Right cardiac atrium (tissue), 5 donors: ENCODE measurements at places on chromosomes 6 and 20.

DNA sequence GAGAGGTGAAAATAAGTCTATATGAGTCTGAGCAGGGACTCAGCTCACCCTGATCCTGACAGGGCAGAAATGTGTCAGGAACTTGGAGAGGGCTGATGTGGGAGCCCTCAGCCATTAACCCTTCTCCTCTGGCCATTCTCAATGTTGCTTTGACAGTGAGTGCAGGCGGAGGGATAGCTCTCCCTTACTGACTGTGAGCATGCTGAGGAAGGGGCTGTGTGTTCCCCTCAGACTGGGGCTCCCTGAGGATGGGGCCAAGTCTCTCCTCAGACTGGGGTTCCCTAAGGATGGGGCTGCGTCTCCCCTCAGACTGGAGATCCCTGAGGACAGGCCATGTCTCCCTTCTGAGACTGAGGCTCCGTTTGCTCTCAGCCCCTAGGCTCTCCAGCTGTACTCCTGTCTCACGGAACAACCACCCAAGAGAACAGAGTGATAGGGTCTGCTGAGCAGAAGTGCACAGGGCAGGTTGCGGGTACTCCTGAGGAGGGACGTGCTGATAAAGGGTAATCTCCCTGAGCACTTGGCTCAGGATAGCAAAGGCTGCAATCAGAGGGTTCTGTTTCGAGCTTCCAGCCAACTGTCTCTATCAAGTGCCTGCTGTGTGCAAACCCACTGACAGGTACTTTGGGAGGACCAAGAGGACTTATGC is 141.0 kb downstream of the MRPL14 start:
- no peak for DNase-seq

GRCh38 chr6:109236115-109237076 is 141.1 kb downstream of the CEP57L1 start:
- peak; percentile 63 for DNase-seq

DNA sequence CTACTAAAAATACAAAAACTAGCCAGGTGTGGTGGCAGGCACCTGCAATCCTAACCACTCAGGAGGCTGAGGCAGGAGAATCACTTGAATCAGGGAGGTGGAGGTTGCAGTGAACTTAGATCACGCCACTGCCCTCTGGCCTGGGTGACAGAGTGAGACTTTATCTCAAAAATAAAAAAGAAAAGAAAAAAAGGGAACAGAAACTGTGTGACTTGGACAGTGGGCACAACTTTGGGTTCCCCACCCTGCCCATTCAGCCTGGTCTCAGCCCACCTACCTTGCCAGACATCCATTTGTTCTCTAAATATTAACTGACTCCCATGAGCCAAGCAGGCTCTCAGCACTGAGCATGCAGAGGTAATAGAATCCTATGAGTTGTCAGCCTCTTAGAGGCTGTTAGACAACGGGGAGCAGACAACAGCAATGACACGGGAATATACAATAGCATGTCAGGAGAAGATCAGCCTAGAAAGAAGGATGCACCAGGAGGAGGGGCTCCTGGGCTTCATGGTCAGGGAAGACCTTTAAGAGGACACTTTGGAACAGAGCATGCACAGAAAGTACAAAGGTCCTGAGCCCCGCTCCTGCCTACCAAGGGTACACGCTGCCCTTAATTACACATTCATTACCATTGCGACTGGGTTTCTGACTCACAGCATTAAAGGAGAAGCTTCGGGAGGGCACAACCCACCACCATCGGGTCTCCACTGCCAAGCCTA is 20.0 kb downstream of the FAM209B start:
- no peak for DNase-seq

DNA sequence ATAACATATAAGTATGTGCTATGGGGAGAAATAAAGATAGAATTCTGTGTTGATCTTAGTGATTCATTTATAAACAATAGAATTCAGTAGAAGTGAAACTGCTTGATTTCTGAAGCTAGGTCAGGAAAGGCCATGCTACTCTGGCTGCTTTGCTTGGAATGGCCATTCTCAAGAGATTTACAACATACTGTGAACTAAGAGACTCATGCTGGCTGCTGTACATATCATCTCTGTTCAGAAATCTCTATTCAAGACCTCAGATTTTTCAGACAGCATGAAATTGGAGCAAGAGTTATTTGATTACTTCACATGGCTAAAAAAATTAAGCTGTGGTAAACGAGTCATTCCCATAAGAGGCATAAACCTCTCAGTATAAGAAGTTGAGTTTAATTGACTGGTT is 662.6 kb downstream of the BCKDHB start:
- DNase-seq: no peak

- no peak for DNase-seq
Observed at GRCh38 chr20:16175322-16175961, 397.8 kb downstream of the KIF16B start.

- DNase-seq: no peak
Observed at GRCh38 chr6:85580878-85581267, 12.8 kb downstream of the SNX14 start.

- no peak for DNase-seq
Observed at GRCh38 chr6:144597511-144597910, 312.4 kb downstream of the UTRN start.

GRCh38 chr6:66184091-66184490 is 477.1 kb upstream of the EYS start:
- DNase-seq: no peak

GRCh38 chr6:106163446-106163965 is 77.4 kb downstream of the PRDM1 start:
- DNase-seq: peak; percentile 25

DNA sequence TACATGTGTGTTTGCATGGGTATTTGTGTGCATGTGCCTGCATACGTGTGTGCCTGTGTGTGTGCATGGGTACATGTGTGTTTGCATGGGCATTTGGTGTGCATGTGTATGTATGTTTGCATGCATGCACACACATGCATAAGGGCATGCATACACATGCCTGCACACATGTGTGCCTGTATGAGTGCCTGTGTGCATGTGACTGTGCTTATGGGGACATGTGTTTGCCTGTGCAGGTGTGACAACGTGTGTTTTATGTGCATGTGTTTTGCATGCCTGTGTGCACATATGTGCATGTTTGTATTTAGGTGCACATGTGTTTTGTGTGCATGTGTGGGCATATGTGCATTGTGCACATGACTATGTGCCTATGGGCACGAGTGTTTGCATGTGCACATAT is 165.7 kb downstream of the ERMARD start:
- no peak for DNase-seq

GRCh38 chr6:108951351-108951953 is 103.2 kb downstream of the ARMC2 start:
- DNase-seq: no peak

- DNase-seq: no peak
Observed at GRCh38 chr20:51036827-51037531, 14.1 kb upstream of the KCNG1 start.

DNA sequence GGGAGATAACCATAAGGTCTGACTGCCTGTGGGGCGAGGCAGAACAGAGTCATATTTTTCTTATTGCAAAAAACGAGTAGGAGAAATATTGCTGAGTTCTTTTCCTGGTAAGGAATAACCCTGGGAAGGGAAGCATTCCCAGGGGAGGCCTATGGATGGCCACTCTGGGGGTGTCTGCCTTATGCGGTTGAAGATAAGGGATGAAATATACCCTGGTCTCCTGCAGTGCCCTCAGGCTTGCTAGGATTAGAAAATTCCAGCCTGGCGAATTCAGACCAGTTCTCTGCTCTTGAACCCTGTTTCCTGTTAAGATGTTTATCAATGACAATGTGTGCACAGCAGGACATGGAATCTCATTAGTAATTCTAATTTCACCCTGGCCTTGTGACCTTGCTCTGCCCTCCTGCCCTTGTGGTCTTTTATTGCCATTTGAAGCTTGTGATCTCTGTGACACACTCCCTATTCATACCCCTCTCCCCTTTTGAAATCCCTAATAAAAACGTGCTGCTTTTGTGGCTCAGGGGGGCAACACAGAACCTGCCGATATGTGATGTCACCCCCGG is 491.1 kb upstream of the EYS start:
- no peak for DNase-seq

DNA sequence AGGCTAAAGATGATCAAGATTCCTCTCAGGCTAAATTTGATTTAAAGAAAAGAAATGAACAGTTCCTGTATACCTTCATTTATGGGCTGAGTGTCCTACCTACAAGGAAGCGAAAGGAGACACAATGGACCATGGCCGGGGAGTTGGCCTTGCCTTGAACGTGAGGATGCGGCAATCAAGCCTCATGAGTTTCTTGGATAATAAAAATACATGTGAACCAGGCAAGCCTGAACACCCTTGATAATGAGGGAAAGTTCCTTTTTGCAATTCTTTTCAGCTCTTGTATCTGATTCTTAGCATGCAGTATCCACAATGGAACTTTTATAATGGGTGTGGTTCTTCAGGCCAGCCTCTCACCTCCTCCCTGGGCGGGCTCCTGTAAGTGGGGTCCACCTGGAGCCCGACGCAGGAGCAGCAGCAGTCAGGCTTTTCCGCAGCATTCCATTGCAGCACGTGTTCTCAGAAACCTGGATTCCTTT is 83.8 kb downstream of the RNASET2 start:
- DNase-seq: no peak

DNA sequence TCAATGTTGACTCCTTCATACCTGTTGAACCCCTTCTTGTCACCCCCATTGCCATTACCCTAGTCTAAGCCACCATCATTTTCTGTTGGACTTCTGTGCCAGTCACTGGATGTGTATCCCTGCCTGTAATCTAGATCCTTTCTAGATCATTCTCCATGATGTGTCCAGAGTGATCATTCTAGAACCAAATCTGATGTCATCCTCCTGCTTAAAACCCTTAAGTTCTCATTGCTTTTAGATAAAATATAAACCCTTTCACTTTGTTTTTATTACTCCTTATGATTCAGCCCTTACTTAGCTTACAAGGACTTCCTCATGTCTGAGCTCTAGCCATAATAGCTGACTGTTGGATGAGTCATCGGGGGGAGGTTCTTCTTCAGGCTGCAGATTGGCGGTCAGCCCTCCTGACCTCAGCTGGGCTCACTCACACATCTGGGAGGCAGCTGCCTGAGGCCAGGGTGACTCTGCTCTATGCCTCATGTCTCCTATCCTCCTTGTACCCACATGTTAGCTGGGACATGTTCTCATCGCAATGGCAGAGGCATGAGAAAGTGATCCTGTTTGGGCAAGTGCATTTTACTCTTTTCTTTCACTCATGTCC is 287.6 kb downstream of the ESR1 start:
- DNase-seq: peak; percentile 82

- DNase-seq: no peak
Observed at GRCh38 chr20:14313341-14314020, 23.9 kb downstream of the FLRT3 start.

DNA sequence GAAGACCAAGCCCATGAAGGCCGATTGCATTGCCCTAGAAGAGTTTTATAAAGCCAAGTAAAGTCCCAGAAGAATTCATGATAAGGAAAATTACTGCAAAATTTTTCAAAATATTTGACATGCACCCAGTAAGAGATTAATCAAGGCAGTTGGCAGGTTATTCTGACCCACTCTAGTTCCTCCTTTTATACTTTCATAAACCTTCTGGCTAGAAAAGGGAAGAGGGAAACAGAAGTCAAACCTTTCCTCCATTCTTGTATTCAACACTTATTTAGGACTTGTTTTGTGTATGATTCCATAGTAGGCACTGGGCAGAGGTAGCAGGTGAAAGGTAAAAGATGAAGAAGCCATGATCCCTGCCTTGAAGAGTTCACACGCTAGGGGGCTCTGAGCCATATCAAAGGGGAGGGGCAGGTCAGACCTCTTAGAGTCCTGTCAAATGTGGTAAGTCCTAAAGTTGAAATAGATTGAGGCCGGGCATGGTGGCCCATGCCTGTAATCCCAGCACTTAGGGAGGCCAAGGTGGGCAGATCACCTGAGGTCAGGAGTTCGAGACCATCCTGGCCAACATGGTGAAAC is 85.4 kb downstream of the NDUFAF5 start:
- DNase-seq: no peak

GRCh38 chr6:39892490-39893129 is 41.7 kb downstream of the MOCS1 start:
- DNase-seq: peak; percentile 74

- no peak for DNase-seq
Observed at GRCh38 chr20:61257611-61258010, 5.5 kb downstream of the CDH4 start.

- DNase-seq: peak; percentile 87
Observed at GRCh38 chr20:2840967-2841531, 504 bp downstream of the VPS16 start.

GRCh38 chr6:37496951-37497885 is 2.5 kb downstream of the CCDC167 start:
- DNase-seq: no peak
